ENCODE measurements at places on chromosomes 2 and 18.

GRCh38 chr18:49756671-49757362 is 56.5 kb downstream of the ACAA2 start:
- no peak for DNase-seq

DNA sequence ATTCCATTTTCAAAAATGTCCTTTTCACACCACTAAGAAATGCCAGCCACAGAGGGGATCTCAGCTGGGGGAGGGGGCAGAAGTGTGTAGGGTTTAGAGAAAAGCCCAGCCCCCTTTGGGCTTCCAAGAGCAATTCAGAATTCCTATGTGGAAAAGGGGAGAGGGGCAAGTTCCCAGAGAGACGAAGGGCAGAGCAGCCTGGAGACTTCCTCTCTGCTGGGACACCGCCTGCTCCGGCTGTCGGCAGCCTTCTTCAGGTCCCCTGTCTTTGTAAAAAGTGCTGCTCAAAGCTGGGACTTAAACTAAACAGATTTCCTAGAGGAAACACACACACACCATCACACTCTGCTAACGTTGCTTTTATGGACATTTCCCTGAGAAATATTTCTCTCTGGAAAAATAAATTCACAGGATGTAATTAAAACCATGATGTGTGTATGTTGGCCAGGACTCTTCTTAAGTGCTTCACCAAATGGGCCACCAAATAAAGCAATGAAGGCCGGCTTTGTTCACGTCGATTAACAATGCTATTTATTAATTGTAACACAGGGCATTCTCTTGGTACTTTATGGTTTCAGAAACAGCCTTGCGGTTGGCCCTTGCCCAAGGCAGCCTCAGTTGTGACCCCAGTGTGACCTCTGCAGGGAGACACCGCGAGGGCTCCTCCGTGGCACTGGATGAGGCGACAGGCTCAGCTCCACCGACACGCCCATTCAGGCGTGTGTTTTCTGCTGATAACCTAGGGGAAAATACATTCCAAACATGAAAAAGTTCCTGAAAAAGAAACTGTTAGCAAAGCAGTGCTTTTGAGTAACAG is 5.6 kb upstream of the ASB1 start:
- DNase-seq: no peak

GRCh38 chr18:48828194-48828545 is 122.6 kb downstream of the SMAD7 start:
- DNase-seq: no peak

DNA sequence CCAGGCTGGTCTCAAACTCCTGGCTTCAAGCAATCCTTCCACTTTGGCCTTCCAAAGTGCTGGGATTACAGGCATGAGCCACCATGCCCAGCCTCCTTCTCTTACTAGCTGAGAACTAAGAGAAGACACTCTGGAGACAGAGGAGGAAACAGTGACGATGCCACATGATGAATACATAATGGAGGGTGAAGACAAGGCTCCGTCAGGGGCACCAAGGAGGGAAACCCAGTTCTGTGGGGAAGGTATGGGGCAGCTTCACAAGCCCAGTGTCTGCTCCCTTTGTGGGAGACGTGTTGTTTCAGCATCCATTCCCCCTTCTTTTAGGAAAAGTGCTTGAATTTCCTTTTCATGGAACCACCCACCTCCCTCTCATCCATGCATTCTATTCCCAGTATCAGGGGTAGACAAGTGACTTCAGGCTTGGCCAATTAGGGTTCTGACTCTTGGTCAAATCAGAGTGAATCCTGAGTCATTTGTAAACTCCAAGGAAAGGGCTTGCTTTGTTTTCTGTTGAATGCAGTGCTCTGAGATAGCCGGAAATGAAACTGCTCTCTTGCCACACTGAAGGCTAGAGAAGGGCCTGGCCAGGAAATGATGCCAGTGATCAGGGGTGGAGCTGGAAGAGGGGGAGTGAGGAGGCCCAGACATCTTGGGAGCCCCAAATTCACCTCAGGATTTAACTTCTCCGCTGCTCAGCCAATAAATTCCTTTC is 23.7 kb downstream of the TMEM127 start:
- no peak for DNase-seq

- no peak for DNase-seq
Measured at GRCh38 chr18:73218293-73218692, 350.5 kb upstream of the NETO1 start.

GRCh38 chr18:78716022-78716421 is 263.6 kb upstream of the SALL3 start:
- DNase-seq: no peak

DNA sequence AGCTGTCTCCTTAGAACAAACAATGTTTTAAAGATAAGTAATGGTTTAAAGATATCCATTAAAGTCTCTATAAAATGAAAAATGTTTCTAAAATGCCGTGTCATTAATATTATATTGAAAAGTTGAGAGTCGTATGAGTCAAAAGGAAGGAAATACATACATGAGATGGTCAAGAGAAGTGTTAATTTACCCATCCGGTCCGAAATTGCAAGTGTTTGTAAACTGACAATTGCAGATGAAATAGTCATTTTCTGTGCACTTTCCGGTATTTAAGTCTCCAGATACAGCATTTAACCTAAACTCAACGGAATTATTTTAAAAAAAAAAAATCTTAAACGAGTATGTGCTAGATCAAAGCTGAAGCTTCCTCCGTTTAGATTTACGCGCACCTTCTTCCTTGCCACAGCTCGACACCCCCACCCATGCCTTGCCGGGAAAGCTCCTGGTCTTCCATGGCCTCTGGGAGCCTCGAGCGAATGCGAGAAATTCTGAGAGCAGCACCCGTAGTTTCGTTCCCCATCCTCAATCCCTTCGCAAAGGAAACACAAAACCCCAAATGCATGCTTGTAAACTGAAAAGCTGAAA is 1.8 kb downstream of the DSC3 start:
- DNase-seq: no peak

DNA sequence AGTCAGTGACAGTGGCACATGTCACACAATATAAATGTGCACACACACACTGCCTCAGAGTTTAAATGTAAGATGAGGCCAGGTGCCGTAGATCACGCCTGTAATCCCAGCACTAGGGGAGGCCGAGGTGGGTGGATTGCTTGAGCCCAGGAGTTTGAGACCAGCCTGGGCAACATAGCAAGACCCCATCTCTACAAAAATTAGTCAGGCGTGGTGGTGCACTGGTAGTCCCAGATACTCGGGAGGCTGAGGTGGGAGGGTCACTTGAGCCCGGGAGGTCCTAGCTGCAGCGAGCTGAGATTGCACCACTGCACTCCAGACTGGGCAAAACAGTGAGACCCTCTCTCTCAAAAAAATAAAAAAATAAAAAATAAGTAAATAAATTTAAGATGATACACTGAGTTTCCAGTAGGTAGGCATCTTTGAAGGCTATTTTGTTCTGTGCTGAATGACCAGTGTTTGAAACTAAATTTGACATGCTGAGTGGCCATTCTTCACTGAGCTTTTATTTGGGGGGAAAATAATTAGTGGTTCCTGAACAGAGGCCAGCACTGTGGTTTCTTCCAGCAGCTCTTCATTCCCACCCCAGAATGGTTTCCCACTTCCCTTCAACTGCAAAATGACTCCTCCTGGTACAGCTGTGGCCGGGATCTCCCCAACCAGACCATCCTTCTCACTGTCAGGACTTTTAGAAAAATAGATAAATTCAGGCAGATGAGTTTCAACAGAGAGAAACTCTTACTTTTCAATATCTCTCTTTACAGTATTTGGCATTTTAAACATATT is 44.9 kb downstream of the PSMG2 start:
- DNase-seq: no peak

DNA sequence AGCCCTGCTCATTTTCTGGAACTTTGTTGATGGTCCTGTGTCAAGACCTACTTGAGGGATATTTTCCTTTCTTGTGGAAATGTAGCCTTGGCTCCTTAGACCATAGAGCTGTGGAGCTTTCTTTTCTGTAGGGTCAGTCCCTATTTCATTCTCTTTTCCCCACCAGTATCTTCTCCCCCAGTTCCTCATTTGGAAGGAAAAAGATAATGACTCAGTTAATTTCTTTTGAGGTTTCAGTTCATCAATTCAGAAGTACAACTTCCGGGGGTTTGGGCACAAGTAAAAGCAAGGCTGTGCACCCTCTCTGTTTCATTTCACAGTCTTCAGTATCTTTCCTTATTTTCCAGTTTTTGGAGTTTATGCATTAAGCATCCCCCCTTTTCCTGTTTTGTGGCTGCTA is 70.7 kb downstream of the CDC42EP3 start:
- no peak for DNase-seq

DNA sequence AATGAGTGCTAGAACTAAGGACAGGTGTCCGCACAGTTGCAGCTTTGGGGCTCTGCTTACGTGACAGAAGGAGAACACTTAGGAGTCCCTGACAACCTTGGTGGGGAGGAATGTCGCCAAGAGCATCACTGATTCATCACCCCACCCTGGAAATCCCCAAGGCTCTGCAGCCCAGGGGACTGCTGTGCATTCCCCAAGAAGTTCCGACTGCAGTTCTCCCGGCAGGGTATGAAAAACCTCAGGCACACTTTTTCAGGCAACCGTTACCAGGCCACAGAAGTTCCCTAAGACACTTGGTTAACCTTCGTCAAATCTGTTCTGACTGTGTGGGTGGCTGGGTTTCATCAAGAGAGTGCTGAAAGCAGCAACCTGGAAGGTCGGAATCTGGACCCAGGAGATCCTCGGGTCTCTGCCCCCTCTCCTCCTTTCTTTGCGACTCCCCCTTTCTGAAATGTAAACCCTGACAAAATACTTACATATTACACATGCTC is 192.1 kb upstream of the CXCR4 start:
- no peak for DNase-seq

- peak; percentile 37 for DNase-seq
Measured at GRCh38 chr2:213152065-213152794, 818 bp upstream of the IKZF2 start.

DNA sequence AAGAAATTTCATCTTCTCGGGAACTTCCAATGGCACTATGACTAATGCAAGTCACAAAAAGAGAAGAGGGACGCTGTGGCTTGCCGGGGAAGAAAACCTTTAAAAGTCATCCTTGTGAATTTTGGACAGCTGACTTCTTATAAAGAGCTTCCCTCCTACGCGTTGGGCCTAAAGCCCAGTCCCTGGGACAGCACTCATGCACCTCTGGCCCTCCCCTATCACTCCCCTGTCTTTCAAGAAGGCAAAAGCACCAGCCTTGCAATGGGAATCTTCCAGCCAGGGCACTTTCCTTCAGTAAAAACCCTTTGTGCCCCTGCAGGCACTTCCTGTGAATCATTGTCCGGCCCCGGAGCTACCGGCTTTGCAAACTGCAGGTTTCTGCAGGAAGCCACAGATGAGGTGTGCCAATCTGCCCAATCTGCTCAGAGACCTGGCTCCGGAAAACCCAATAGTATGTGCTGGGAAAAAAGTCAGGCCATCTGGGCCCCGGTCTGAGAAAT is 7.1 kb downstream of the MREG start:
- no peak for DNase-seq

DNA sequence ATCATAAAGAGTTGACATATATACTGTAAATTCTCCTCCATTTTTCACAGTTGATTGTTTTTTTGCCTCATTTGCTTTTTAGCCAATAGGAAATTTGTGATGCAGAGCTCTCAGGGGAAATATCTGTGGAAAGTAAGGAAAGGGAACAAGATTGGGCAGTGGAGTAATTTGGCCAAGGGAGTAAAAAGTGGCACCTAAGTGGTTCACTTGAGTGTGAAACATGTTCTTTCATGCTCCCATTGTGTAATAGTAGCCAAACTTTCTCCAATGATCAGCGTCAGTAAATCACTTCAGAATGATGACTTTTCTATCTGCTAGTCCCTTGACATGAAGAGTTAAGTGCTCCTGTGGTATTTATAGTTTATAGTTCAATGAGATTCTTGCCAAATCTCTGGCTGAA is 141.9 kb upstream of the KCNJ3 start:
- DNase-seq: no peak

DNA sequence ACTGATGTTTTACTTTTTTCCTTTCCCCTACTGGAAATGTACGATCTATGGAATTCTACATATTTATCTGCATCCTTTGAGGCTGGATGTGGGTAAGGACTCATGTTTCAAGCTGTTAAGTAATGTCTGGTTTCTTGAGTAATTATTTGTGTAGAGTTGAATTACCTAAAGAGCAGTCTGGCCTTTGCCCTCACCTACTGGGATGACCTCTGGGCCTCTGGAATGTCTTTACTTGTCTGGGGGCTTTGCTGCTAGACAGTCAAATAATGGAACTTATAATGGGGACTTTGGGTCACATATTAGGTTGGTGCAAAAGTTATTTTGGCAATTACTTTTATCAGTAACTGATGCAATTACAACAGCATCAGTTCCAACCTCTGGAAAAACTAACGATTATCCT is 244.7 kb downstream of the CCDC178 start:
- DNase-seq: no peak

DNA sequence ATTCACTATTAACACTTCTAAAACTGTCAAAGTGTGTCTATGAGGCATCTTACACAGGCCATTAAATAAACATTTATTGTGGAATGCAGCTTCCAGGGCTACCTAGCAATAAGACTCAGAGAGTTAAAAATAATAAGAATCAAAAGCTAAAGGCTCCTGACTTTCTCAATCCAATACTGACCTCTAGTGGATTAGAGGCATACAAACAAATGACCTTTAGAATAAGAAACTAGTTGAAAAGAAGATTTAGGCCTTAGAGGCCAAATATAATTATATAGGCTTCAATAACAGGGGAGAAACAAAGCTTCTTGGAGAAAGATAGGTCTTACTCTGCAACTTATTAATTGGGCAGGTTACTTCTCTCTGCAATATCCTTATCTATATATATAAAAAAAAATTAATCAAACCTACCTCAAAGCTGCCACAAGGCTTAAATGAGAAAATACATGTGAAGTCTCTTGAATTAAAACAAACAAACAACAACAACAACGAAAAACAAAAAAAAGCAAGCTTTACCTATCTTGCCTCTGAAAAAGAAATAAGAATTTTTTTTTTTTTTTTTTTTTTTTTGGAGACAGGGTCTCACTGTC is 246.1 kb downstream of the EXOC6B start:
- DNase-seq: peak; percentile 19

DNA sequence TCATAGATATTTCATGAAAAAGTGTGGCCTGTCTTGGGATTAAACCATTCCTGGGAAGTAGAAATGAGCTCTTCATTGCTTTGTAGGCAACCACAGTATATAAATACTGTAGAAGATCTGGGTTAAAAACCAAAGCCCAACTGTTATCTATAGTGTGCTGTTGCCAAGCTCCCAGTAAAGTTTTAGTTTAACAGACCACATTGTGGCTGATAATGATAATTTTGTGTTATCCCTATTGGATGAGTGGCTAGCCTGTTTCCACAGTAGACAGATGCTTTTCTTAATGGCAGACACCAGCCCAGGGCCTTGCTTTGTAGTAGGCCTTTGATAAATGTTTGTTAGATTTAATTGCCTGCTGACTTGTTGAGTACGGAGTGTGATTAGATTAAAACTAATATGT is 52.1 kb downstream of the FMNL2 start:
- DNase-seq: no peak
